Stimulated activated CD8-positive, alpha-beta memory T cell treated with anti-CD3 and anti-CD28 coated beads, Interleukin-7, amount 100 ng/mL, for 1 hour (primary cell): ENCODE measurements at places on chromosomes 1 and 21.

GRCh38 chr1:12657060-12657884 is 13.4 kb downstream of the AADACL4 start:
- DNase-seq: no peak

DNA sequence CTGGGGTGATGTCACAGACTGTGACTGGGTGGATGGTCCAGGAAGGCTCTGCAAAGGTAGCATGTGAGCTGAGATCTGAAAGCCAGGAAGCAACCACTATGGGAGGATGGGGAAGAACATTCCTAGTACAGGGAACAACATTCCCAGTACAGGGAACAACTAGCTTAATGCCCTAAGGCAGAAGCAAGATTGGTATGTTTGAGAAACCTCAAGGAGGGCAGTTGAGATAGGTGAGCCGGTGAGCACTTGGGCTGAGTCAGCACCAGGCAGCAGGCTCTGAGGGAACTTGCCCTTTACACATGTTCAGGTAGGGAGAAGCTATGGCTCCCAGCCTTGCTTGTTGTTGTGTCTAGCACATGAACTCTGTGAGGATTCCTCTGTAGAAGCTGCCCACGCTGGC is 24.2 kb upstream of the CACNA1E start:
- no peak for DNase-seq

DNA sequence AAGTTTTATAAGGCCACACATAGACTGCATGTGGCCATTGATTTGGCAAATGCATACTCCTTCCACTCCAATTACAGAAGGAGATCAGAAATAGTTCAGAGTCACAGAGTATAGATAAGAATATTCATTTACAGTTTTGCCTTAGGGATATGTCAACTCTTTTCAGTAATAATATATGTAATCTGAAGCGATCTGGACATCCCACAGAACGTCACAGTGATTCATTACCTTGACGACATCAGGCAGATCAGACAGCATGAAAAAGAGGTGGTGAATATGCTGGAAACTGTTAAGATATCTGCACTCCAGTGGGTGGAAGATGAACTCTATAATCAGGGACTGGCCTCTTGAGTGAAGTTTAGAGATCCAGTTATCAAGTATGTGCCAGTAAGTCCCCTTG is 240.4 kb downstream of the DPYD start:
- no peak for DNase-seq

DNA sequence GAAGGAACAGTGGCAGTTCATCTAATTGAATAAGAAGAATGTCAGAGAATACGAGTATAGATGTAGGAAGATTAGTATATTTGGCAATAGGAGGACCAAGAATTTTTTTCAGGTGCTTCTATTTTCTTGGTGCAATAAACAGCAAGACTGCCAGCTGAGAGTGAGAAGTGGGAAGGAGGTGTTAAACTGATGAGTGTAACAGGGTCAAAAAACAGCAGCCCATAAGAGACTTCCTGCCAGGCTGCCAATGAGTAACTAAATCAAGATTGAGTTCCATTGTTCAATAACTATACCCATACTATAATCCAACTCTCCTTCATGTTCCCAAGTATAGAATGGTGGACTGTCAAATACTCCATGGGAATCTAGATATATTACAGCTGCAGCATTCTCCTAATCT is 28.7 kb downstream of the LYST start:
- DNase-seq: no peak

GRCh38 chr1:113928187-113928930 is 765 bp upstream of the HIPK1 start:
- no peak for DNase-seq

GRCh38 chr1:26372039-26372438 is 511 bp downstream of the ZNF683 start:
- no peak for DNase-seq

DNA sequence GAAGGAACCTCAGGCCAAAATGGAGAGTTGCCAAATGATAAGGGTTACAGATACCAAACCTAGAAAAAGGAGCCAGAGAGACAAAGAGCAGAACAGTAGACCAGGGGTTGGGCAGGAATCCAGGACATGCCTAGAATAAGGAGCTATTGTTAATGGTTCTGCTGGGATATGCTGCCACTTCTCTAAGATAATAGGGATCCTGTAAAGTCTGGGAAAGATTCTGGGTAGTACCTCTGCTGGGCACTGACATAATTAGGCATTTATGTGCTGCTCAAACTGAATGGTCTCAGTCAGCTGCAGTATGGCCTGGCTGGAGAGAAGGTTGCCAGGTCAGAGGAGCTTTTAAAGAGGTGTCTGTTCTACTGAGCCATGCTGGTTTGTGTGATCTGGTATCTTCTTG is 19.9 kb upstream of the NRIP1 start:
- no peak for DNase-seq

GRCh38 chr1:56495538-56495937 is 83.8 kb downstream of the PLPP3 start:
- no peak for DNase-seq

- no peak for DNase-seq
Observed at GRCh38 chr21:30717105-30717504, 1.5 kb downstream of the KRTAP21-3 start.

- no peak for DNase-seq
Observed at GRCh38 chr1:150566589-150567340, 12.6 kb downstream of the MCL1 start.

DNA sequence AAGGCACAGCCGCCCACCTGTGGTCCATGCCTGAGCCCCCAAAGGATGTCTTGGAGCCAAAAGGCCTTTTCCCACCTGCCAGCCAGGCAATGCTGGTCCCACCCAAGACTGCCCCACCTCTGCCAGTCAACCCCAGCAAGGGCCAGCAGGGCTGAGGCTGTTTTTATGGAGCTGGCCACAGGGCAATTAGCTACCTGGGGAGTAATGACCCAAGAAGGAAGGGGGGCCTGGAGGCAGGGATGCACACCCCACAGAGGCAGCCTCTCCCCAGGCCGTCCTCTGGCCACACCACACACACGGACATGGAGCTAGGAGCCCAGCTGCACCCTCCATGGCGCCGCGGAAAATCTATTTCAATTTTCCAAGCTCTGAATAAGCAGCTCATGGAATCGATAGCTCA is 27.2 kb downstream of the CHD5 start:
- DNase-seq: no peak

GRCh38 chr1:182634306-182635072 is 30.3 kb upstream of the RGS16 start:
- no peak for DNase-seq

DNA sequence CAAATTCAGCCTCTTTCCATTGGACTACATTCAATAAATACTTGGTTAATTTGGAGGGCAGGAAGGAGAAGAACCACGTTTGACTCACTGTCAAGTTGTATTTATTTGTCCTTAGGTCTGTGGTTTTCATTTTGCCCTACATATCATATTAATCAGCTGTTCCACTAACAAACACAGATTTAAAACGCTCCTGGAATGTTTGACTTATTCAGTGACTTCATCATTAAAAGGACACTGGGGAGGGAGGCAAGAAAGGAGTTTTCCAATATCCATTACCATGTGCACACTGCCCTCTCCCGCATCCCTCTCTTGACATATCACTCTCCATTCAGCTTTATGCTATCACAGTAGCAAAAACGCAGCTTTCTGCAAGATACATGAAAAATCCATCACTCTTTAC is 98.2 kb upstream of the C1orf87 start:
- DNase-seq: no peak

DNA sequence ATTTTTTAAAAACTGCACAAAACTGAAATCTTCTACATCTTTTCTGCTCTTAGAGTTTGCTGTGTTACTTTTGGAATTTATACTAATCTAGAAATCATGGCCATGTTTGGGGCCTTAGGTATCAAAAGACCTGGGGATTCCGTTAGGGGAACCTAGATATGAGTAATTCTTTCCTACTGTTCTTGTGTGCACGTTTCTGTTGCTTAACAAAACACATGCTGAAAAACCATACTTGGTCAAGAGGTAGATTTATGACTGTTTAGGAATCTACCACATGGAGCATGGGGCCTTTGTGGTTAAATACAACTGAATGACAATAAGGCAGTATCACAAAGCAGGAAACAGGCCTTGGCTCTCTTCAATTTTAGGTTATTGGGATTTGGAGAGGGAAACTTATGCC is 291.9 kb upstream of the USP25 start:
- no peak for DNase-seq

GRCh38 chr1:11951901-11952300 is 17.4 kb downstream of the PLOD1 start:
- DNase-seq: no peak

- no peak for DNase-seq
Observed at GRCh38 chr1:26037904-26038303, 8.0 kb downstream of the SLC30A2 start.

DNA sequence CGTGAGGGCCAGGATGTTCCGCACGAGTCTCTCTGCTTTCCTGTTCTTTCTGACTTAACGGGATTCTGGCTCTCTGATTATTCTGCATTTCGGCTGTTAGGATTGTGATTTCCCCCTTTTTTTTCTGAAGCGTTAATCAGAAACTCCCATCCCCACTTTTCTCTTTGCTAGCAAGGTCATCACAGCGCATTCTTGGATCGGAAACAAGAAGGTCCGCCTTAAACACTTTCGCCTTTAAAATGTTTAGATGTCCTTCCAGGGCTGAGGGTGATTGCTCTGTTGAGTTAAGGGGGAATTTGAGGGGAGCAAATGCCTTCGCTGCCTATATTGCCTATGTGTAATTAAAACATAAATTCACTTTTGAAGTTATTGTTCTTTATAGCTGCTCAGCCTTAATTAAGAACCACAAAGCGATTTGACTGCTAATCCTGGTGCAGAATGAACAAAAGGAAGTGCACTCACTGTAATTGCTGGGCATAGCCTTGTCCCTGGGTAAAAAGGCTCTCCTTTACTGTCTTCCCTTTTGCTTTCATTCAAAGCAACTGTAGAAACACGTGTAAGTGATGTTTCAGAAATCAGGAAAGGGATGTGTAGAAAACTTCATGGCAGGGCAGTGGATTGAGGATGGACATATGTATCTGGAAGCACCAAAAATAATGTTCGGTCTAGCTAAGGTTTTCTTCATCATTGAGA is 1.2 kb downstream of the LAMC1 start:
- DNase-seq: no peak

DNA sequence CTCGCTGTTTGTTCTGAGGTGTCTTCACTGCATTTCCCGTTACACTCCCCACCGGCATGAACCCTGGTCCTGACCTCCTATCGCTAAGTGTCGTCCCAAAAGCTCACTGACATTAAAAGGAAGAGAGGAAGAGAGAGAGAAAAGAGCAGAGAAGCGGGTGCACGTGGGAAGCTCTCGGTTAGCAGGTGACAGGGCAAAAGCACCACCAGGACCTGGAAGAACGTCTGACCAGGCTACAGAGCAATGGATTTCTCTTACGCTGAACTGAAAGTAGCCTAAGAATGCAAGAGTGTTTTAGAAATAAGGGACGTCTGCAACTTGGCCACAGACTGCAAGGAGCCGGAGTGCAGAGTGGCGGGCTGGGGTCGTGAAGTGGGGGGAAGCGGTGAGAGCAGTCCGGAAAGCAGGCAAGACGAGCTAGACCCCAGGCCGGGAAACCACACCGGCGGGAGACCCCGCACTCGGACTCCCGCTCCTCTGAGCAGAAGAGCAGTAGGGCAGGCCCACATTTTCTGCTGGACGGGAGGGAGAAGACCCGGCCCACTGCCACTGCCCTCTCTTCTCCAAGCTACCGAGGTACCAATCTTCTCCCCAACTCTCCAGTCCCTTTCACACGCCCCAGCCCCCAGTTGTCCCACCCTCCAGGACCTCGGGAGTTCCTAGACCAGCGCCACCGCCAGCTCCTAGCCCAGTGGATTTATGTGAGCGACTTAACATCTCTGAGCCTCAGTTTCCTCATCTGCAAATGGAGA is 8.3 kb upstream of the MPZL1 start:
- DNase-seq: no peak

- DNase-seq: no peak
Observed at GRCh38 chr1:51274676-51275075, 38.6 kb downstream of the RNF11 start.
